Activated B cell treated with CpG ODN at 0.5 μM for 24 hours (primary cell): ENCODE measurements at places on chromosomes 2 and 18. TPM values are rescaled to one million over a fixed set of nuclear protein-coding genes. Genes with fewer than 3 reads are reported as not detected.

- no peak for DNase-seq
Measured at GRCh38 chr2:28370354-28370753, 22.3 kb upstream of the FOSL2 start.

DNA sequence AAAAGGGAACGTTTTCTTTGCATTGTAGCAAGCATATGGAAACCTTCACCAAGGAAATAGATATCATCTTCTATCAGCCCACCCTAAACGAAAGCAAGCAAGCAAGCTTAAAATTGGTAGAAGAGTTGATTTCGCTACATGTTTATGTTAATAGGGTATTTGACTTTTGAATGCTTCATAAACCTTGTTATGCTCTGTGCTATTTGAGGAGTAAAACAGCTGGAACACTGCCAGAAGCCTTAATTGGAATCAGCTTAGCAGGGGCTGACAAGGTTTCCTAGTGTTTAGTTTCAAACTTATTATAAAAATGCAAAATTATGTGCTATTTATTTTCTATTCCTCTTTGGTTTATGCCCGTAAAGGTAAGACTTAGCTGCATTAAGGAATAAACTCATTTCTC, 70.6 kb upstream of the LINC00305 start:
- no peak for DNase-seq

CIB4 gene
- not detected in 2 replicates for total RNA-seq

ABCB11 gene
- 0.05 TPM in 1 of 2 replicates, not detected in the other for total RNA-seq

GRCh38 chr18:53101536-53102105, 761.6 kb downstream of the DCC start:
- no peak for DNase-seq

GRCh38 chr2:151060287-151060686, 201.4 kb downstream of the RBM43 start:
- DNase-seq: no peak

DNA sequence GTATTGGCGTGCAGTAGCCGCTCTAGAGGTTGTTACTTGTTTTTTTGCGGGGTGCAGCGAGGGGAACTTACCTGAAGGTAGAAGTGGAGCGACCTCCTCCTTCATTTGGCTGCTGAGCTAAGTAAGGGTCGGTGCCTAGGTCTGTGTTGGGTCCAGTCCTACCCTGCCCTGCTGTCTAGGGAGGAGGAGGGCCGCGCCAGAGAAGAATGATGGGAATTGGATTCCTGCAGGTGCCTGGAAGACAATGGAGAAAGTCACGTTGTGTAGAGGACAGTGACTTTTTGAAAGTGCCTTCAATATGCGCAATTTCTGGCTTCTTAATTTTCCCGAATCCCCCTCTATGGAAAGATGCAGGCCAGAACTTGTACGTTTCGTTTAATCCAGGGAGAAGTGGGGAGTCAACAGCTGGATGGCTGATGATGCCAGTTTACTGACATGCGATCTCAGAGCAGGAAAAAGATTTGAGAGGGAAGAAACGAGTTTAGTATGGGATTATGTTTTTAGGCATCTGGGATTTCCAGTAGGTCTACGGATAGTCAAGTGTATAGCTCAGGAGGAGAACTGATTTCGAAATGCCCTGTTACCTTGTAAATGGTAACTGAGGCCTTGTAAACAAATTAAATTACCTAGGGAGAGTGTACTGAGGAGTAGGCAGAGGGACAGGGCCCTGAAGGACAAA, 653 bp downstream of the MRPS9 start:
- DNase-seq: no peak

SLC4A3 gene
- total RNA-seq: not detected in 2 replicates

GRCh38 chr2:19043893-19044292, 314.5 kb downstream of the OSR1 start:
- no peak for DNase-seq

- no peak for DNase-seq
Measured at GRCh38 chr18:56458770-56459712, 179.4 kb downstream of the TXNL1 start.

TMEM37 gene
- total RNA-seq: 0.37 and 0.51 TPM in 2 replicates

DNA sequence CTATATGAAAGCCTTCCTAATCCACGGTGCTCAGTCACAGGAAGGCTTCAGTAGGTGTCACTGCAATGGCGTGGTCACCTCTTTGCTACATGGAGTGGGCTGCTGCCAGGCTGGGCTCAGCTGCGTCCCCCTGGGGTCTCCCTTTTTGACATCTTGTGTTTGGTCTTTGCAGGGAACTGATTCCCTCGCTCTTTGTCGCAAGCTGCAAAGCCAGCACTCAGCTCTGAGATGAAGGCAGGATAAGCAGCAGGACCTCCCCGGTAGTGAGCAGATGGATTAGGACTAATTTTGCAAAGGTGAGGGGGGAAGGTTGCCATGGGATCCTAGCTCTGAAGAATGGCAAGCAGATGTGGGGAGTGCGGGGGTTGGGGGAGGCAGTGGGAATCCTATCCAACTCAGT, 173.9 kb upstream of the ARL4C start:
- DNase-seq: no peak

POTEE gene
- 0.29 and 0.39 TPM in 2 replicates for total RNA-seq

DNA sequence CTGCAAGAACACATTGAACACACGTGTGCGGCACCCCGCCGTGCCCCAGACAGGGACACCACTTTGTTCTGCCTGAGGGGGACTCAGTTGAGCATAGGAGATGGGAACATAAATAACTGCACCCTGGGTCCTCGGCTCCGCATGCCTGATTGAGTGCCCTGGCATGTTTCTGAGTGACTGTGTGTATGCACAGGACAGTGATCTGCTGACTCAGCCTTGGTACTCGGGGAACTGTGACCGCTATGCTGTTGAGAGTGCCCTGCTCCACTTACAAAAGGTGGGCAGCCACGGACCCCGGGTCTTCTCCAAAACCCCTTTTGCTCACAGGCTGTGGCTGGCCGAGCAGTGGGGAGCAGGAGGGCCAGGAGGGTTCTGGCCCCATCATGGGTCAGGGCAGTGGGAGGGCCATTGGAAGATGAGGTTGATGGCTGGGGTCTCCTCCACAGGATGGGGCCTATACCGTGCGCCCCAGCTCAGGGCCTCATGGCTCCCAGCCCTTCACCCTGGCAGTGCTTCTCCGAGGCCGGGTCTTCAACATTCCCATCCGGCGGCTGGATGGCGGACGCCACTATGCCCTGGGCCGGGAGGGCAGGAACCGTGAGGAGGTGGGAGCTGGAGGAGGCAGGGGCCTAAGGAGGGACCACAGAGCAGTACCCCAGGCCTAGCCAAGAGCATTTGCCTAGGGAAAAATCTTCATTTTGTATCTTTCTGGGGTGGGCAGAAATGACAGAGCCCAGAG, 16.9 kb downstream of the SH2D6 start:
- DNase-seq: no peak

DNA sequence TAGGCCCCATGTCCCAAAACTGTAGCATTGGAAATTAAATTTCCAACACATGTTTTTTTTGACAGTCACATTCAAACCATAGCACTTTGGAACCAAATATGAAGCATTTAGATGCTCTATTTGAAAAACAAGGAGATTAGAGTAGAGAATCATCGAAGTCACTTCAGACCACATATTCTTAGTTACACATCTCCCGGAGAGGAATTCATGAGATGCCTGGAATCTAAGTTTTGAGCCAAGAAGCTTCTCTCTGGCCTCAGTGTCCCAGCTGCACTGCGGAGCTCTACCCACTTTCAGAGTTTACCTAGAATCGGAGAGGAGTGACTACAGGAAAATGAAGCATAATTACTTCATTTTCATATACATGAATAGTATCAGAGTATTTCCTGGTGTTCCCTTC, 385.9 kb downstream of the TNS1 start:
- DNase-seq: no peak

GRCh38 chr18:32175265-32175664, 14.6 kb upstream of the MEP1B start:
- DNase-seq: no peak

MAPRE3 gene
- 4.6 and 6.3 TPM in 2 replicates for total RNA-seq
